ENCODE measurements at places on chromosomes 2 and 18.

DNA sequence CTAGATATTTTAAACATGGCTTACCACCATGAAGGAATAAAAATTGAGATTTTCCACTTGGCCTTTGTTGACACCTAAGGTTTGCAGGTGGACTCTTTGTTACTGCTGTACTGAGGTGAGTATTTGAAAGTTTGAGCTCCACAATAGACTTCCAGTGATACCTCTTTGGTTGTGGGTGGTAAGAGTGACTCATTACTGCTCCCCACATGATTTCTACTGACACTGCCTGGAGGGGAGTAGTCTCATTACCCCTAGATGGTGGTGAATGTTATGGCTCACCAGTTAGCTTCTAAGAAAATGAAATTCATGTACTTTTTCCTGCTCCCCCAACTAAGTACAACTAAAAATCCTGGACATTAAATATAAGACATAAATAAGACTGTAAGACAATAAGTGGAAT, 1183.1 kb upstream of the TMEFF2 start:
- DNase-seq = no peak

- DNase-seq = no peak
These were observed 46.2 kb upstream of the MGAT5 start for GRCh38 chr2:134207589-134208209.

- DNase-seq = no peak
These were observed 45.3 kb upstream of the UNC80 start for GRCh38 chr2:209726311-209726710.

- DNase-seq = no peak
These were observed 75.4 kb upstream of the MAP2 start for GRCh38 chr2:209348433-209348832.

GRCh38 chr2:214482728-214483127, 71.9 kb downstream of the VWC2L start:
- no peak for DNase-seq

- DNase-seq = no peak
These were observed 25.9 kb downstream of the RAB12 start for GRCh38 chr18:8635087-8635486.

DNA sequence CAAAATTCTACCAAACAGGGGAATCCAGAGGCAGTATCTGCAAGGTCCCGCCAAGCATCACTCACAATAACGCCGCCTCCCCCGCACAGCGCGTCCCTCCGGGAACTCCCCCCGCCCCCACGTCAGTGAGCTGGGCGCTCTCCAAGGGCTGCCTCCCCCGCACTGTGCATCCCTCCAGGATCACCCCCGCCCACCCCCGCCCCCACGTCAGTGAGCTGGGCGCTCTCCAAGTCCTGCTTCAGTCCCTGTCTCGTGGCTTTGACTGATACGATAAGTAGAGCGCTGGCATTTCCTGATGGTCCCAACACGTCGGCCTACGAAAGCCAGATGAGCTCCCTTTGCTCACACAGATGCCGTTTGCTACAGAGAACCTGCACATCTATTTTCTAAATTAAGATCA, 130.7 kb upstream of the TPO start:
- DNase-seq = no peak

- no peak for DNase-seq
These were observed 207.6 kb upstream of the TANK start for GRCh38 chr2:160952464-160953254.

DNA sequence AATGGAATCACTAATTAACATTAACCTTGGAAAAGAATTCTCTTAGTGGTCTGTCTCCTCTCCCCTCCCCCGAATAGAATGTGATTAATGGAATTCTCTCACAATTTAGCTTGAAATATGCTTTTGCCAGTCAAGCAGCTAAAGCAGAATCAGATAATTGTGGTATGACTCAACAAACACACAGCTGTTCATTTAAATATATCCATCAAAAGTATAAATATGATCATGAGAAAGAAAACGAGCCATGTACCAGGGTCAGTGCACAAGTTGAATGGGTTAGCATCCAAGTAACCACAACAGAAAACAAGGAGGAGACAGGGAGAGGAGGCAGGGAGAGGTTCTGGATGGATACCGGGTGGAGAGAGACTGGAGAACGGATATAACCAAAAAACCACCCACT, 66.9 kb downstream of the ACVR1 start:
- no peak for DNase-seq

GRCh38 chr2:174331595-174332216, 3.0 kb upstream of the SP9 start:
- DNase-seq = no peak

DNA sequence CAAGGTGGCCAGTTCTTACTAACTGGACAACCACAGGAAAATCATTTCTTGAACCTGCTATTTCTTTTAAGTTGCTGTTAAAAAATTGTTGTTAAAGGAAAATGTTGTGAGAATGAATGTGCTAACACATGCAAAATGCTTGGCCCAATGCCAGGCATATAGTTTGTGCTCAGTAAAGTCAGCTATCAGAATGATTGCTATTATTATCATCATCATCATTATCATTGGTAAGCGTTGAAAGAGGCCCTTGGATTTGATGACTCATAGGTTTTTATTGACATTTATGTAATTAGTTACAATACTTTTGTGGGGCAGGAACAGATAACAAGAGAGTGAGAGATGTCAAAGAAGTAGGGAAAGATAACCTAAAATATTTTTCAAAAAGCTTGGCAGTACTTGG, 394.2 kb upstream of the ZEB2 start:
- DNase-seq = no peak

- DNase-seq = no peak
These were observed 68.0 kb upstream of the RIOK3 start for GRCh38 chr18:23384778-23385736.

DNA sequence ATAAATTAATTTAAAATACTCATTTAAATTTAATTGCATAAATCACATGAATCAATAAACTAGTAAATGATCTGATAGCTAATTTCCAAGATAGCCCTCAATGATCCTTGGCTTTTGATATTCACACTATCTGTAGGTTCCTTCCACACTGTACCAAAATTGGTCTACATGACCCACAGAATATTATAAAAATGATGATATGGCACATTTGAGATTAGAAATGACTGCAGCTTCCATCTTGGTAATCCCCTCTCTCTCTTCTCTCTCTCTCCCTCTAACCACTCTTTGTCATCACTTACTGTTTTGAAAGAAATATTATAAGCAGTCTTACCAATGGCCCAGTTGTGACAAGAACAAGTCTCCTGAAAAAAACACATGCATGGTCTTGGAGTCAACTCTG, 394.8 kb downstream of the LRRTM4 start:
- no peak for DNase-seq

GRCh38 chr2:10161961-10162441, 39.5 kb downstream of the RRM2 start:
- DNase-seq = no peak

- no peak for DNase-seq
These were observed 219.6 kb downstream of the RND3 start for GRCh38 chr2:150267651-150268415.

DNA sequence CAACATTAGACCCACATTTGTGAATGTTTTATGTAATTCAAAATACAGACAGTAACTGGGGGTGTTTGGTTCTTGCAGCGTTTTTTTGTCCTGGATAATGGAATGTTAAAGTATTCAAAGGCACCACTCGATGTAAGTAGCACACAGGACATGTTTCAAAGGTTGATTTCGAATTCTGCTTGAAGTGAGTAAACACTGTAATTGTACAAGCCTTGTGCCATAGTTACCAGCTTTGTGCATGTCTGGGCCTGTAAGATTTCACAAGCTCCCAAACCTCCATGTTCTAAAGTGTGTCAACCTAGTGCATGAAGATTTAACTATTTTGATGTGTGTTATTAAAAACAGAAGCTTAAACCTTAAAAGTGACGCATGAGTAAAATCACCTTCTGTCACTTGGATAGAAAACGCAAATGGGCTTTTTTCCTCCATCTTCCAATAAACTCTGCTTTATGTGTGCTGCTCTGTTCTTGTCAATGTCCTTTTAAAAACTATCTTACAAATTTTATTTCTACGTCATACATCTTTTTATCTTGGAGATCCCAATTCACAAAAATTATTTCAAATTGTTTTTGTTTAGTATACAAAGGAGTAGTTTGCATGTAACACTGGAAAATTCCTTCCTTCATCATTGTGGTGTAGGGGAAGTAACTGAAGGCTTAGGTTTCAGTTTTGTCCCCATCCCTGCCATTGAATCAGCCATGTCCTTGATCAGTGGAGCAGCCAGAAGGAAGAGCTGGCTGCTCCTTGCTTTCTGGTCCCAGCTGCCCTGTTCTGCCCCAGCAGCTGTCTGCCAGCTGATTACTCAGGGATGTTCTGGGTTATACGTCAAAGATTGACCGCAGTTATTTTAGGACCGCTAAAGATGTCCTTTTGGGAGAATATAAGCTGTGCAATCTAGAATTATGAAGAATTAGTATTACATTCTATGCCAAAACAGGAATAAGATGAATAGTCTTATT, 119.2 kb downstream of the PRKRA start:
- no peak for DNase-seq

DNA sequence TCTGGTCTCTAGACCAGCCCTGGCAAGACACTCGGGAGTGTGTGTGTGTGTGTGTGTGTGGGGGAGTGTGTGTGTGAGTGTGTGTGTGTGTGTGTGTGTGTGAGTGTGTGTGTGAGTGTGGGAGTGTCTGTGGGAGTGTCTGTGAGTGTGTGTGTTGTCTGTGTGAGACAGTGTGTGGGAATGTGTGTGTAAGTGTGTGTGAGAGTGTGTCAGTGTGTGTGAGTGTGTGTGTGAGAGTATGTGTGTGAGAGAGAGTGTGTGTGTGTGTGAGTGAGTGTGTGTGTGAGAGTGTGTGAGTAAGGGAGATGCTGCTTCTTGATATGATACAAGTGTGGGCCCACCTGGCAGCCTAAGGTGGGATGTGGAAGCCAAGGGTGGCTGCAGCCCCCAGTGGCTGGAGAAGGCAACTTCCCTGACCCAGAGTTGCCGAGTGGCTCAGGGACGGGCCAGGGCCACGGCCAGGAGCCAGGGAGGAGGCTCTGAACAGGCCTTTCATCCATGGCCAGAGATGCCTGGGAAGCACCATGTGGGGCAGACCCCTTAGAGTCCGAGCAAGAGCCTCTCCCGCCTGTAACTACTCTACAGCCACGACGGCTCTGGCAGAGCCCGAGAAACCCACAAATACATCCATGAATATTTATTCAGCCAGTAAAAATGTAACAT, 159.3 kb upstream of the MYCN start:
- DNase-seq = no peak

- no peak for DNase-seq
These were observed 108.2 kb downstream of the BAZ2B start for GRCh38 chr2:159508140-159508539.

- no peak for DNase-seq
These were observed 175.9 kb downstream of the NRXN1 start for GRCh38 chr2:50856016-50856541.

DNA sequence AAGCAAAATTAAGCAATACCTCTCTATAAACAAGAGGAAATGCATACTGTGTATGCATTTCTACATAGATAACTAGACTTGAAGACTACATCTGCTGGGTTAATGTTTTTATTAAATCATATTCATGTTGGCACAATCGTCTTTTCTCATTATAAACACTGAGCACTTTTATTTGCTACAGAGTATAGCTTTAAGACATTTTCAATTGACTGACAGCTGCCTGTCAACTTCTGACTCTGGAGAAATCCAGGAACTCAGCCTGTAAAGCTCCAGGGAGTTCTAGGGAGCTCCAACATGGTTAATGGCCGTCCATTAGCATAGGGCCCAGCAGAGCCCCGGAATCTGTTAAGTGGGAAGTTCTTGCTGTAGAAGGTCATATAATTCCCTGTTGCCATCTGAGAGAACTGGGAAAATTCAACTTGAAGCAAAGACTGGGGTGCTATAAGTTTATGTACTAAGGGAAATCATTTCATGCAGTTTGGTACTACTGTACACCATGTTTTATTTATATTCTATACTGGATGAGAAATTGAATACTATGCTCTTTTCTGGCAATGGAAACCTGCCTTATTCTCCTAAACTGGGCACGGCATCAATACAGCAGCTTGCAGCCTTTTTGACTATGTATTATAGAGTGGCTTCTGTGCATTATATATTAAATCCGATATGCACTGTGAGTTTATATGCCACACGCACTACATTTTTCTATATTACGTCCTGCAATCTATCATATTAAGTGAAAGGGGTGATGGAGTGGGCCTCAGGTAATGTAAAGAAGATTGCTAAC, 243.5 kb upstream of the ZNF521 start:
- no peak for DNase-seq

DNA sequence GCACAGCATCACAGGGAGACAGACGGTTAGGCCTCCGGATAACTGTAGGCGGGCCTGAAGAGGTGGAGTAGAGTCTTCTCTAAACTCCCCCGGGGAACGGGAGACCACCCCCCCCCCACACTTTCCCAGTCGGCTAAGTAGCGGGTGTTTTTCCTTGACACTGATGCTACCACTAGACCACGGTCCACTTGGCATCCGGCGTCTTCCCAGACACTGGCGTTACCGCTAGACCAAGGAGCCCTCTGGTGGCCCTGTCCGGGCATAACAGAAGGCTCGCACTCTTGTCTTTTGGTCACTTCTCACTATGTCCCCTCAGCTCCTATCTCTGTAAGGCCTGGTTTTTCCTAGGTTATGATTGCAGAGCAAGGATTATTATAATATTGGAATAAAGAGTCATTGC, 25.7 kb upstream of the NCL start:
- no peak for DNase-seq

GRCh38 chr18:62938006-62938405, 222.7 kb downstream of the PHLPP1 start:
- no peak for DNase-seq

DNA sequence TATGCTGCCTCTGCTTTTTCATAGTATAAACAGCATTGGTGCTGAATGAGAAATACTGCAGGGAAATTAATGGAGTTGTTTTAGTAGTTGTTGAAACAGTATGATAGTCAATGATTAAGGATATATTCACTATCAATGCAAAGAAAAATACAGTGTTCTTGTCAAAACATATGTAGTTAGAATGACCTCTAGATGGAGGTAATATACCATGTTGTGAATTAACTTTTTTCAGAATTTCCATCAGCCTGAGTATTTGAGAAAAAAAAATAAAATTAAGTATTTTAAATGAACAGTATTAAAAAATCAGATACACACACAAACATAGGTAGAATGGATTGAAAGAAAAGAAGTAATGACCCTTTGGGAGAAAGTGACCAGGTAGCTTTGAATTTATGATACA, 59.5 kb downstream of the RMDN2 start:
- DNase-seq = no peak

DNA sequence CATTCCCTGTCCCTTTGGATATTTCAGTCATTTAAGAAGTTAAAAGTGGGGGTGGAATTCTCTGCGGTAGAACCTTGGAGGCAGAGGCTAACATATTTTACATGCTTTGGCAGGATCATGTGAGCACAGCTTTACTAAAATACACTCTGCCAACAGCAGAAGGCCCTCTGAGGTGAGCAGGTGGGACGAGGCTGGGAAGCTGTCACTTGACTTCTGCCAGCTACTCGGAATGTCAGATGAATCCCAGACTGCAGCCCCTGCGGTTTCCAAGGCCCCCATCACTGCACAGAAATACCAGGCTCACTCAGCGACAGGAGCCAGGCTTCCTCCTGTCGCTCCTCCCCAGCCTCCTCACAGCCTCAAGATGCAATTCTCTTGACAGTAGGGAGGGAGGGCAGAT, 220.9 kb upstream of the REV1 start:
- DNase-seq = no peak

GRCh38 chr2:76000425-76000824, 289.7 kb upstream of the GCFC2 start:
- no peak for DNase-seq

All from cortex of kidney (tissue), 1 donor.